ENCODE measurements at places on chromosomes 1 and 21.

DNA sequence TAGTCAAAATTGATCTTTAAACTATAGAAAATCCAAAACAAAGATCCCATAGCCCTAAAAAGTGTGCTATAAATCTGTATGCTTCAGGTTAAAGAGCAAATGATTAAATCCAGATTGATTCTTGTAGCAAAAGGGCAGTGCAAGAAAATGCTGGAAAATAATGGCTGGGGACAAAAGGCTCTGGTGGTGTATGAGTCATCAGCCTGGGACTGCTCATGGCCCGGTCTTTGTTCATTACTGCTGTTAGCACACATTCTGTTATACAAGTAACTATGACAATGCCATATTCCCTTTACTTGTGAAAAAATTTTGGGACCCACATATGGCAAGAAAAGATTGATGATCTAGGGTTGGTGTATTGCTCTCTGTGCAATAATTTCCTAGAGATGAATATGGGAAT, 89.1 kb downstream of the RWDD3 start:
- no peak for DNase-seq

DNA sequence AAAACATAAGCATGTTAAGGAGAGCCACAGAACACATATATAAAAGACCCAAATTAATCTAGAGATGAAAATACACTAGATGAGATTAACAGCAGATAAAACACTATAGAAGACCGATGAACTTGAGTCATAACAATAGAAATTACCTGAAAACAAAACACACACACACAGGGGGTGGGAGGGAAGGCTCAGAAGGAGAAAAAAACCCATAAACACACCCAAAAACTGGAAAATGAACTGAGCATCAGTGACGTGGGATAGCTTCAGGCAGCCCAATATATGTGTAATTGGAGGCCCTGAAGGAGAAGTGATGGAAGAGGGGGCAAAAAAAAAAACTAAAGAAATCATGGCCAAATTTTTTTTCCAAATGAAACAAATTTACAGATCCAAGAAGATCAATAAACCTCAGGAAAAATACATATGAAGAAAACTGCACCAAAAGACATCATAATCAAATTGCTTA, 11.4 kb downstream of the ALDH9A1 start:
- DNase-seq: no peak

DNA sequence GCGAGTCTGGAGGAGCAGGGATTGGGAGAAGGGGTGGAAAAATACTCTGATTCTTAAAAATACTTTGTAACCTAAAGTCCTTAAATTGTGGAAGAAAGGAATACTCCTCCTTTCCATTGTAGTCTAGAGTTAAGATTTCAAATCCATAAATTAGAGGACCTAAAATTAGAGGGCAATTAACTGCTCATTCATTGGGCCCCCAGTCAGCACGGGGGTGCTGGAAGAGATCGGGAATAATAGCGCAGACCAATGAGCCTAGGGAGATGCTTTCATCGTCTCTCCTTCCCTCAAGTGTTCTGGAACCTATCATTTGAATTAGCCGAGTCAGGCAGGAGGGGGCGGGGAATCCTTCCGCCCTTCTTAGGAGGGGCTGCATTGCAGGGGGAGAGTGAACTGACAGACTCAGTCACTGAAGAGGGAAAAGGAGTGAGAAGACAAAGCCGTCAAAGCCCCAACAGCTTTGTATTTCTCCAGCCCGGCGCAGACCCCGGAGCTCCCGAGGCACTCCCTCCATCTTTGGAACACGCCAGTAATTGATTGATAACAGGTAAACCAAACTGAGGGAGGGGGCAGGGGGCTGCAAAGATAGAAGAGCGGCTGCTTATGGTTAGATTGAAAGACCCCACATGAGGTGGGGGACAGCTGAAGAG, at the start of gene MLLT11:
MLLT11 (plus strand) TSS at position 391 of the 650 bp plus-strand sequence. CDS start 6,828 bp downstream, outside the sequence.
- no peak for DNase-seq

GRCh38 chr1:203771901-203772301, 6.9 kb downstream of the LAX1 start:
- DNase-seq: no peak

GRCh38 chr1:174769961-174770549, 229.7 kb upstream of the CACYBP start:
- DNase-seq: no peak

Data from T-helper 1 cell (primary cell).